ENCODE measurements at places on chromosomes 11 and 22.

- no peak for DNase-seq
- no peak overlapping the region for H3K27ac ChIP-seq
Measured at GRCh38 chr11:76157891-76158290, 48.4 kb downstream of the WNT11 start.

GRCh38 chr22:23376256-23376655 is 195.9 kb downstream of the BCR start:
- H3K27ac ChIP-seq, result no peak overlapping the region
- peak; percentile 18 for DNase-seq

DNA sequence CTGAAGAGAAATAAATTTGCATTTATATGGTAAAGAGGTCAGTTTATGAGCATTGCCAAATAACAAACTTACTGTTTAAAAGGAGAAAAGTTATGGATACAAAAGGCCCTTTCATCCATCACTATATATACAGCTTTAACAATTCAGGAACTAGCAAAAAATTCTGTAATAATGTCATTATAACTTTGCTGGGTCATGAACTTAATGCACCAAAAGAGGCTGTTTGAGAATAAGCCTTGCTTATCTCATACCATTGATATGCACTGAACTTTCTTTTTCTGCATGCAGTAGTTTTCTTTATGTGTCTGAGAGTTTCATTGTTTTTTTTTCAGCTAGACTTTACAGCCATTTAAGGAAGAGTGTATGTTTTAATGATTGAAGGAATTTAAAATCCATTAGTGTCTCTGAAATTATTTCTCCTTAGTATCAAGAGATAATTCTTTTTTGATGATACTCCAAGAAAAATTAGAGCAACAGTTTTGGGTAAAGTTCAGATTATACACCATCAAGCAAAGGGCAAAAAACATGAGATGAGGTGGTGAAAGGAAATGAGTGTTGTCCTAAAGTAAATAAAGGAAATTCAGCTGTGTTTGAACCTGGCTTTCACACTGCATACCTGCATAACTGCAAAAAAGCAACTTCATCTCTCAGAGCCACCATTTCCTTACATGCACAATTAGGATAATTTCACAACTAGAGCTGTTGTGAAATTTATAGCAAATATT is 188.2 kb upstream of the ANO3 start:
- no peaks in the 10 kb centered on the region for H3K36me3 ChIP-seq
- H3K4me1 ChIP-seq, result no peaks in the 10 kb centered on the region
- no peak overlapping the region for H3K27ac ChIP-seq
- no peaks in the 10 kb centered on the region for H3K27me3 ChIP-seq

GRCh38 chr11:61791737-61792309 is 576 bp downstream of the TMEM258 start:
- H3K36me3 ChIP-seq, result peaks cover 65% of the 10 kb centered on the region
- peaks cover 38% of the 10 kb centered on the region for H3K4me1 ChIP-seq
- peak overlapping the region; percentile 98 for H3K4me3 ChIP-seq
- peak overlapping the region; percentile 99 for H3K27ac ChIP-seq

GRCh38 chr22:29563652-29564460 is 10.3 kb upstream of the THOC5 start:
- H3K4me3 ChIP-seq, result no peak overlapping the region
- no peak for DNase-seq
- H3K4me1 ChIP-seq, result no peaks in the 10 kb centered on the region
- H3K27ac ChIP-seq, result no peak overlapping the region

- no peaks in the 10 kb centered on the region for H3K36me3 ChIP-seq
- peaks cover 24% of the 10 kb centered on the region for H3K27me3 ChIP-seq
- no peaks in the 10 kb centered on the region for H3K4me1 ChIP-seq
- DNase-seq, result no peak
- H3K27ac ChIP-seq, result no peak overlapping the region
- H3K4me3 ChIP-seq, result no peak overlapping the region
Measured at GRCh38 chr11:2783536-2784082, 83.8 kb upstream of the KCNQ1OT1 start.

GRCh38 chr22:50547263-50547985 is 1.7 kb downstream of the KLHDC7B start:
- no peak for DNase-seq
- H3K4me3 ChIP-seq, result peak overlapping the region; percentile 39
- H3K27me3 ChIP-seq, result no peaks in the 10 kb centered on the region

Measured in activated T-helper 2 cell treated with anti-CD3 and anti-CD28 coated beads, Interferon-gamma antibody, Interleukin-2, Interleukin-4, amounts not matched to agents 10 μg/mL and 5 μg/mL and 100 μg/mL, durations not matched to agents 14 hours and 24 hours and 36 hours (primary cell).